Femur (tissue), 1 donor: ENCODE measurements at places on chromosomes 13 and 19.

DNA sequence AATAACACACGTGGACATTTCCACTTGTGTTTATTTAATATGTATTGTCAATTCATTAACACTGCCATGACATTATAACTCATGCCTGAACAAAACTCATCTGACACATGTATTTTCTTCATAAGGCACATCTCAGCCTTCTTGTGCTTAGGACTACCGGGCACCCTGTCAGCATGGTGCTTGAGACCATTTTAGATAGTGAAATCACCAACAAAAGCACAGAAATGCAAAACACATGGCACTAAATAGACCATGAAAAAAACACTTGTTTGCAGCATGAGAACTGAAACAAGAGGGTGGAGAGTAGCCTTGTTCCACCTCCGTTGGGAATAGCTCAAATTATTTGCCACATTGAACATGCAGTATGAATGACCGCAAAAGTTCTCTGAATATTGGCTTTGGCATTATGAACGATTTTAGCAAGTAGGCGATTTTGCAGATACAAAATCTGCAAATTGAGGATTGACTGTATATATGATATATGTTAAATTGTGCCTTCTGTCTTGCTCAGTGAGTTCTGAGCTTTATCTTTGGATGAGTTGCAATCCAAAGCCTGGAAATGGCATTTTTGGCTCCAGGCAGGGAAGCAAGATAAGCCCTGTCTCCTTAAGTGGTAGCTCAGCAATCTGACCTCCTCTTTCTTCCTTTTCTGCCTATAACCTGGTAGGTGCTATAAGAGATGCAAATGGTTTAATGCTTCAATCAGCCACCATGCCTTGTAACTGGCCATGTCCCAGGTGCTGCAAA lies 328.2 kb downstream of the HS6ST3 start:
- DNase-seq, result no peak

DNA sequence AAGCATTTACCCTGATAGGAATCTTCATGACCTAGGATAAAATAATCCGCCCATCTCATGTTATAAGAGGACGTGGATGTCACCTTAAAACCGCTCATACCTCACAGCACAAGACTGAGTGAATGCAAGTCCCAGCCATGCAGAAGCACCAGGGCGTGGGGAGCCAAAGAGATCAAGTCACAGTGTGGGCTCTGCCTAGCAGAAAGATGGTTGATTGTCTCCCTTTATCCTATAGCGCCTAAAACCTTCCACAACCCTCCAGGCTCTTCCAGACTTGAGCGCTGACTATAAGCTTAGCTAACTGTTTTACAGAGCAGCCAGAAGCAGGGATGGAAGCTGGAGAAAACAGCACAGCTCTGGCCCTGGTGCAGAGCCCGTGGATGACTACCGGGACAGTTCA lies 6.8 kb upstream of the ANKRD10 start:
- no peak for DNase-seq

DNA sequence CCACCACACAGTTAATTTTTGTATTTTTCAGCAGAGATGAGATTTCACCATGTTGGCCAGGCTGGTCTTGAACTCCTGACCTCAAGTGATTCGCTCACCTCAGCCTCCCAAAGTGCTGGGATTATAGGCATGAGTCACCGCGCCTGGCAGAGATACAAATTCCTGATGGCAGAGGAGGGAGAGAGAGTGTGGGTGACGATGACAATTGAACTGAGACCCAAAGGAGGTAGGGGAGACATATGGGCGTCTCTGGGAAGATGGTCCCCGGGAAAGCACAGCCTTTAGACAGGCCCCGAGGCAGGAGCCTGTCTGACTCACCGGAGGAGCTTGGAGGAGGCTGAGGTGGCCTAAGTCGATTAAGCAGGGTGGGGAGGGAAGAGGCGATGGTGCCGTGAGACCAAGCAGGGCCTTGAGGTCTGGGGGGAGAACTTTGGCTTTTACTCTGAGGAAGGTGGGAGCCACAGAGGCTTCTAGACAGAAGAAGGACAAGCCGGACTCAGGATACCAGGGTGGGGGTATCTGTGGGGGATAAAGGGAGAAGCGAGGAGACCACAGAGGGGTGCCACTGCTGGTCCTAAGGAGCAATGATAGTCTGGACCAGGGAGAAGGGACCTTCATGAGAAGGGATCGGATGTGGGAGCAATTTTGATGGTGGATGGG lies 38.2 kb downstream of the ARRDC2 start:
- no peak for DNase-seq

DNA sequence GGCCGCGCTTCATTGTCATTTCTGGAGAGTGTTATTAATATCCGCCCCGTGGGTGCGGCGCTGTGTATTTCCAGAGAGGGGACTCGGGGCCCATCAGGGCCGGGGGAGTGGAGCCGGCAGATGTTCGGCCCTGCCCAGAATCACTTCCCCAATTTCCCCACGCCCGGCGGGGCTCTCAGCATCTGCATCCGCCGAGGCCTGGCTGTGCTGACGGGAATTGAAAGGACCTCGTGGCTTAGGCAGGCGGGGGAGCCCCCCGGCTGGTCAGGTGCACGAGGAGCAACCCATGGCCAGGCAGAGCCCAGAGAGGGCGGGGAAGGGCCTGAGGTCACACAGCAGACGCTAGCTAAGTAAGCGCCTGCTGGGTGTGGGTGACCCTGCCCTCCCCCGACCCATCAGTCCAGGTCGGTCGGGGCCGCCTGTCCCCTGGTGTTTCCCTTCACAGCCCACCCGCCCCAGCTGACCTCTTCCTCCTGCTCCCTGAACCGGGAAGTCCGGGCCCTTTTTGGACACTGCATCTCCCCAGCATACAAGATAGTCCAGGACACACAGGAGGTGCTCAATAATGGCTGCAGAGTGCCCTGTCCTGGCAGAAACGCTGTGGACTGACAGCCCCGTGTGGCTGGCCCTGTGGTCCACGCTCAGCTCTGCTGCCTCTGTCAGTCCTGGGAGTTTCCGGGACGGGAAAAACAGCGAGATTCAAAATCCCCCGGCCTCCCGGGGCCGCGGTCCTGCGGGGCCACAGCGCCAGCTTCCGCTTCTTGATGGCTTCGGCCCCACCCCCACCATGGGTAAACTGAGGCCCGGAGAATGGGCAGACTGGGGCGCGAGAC lies 22.1 kb downstream of the ARID3A start:
- peak; percentile 75 for DNase-seq

GRCh38 chr19:2634228-2634951 lies 68.1 kb downstream of the GNG7 start:
- no peak for DNase-seq

GRCh38 chr19:29682236-29682895 lies 17.1 kb downstream of the PLEKHF1 start:
- no peak for DNase-seq

- DNase-seq, result no peak
Observed at GRCh38 chr13:91659256-91660075, 261.0 kb downstream of the GPC5 start.

DNA sequence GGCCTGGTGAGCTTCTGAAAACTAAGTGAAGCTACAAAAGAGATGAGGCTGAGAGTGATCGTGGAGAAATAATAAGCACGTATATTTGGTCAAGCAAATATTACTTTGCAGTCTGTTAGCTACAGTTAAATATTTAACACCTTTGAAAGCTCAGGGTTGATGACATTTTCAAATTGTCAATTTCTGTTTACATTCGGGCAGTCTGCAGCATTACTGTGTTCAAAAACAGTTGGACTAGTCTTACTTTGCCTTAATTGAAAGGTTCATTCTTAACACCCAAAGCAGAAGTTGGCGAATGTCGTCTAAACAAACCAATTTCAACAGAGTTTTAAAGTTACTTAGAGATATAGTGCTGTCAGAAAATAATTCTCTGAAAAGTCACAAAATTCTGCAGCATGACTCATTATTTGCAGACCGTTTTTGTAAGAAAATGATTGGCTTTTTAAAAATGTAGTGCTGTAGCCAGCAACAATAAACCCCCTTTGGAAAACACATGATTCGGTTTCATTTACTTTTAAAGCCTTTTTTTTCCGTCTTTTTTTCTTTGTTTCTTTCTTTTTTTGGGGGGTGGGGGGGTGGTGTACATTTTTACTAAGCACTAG lies 549.0 kb downstream of the GPC6 start:
- no peak for DNase-seq

DNA sequence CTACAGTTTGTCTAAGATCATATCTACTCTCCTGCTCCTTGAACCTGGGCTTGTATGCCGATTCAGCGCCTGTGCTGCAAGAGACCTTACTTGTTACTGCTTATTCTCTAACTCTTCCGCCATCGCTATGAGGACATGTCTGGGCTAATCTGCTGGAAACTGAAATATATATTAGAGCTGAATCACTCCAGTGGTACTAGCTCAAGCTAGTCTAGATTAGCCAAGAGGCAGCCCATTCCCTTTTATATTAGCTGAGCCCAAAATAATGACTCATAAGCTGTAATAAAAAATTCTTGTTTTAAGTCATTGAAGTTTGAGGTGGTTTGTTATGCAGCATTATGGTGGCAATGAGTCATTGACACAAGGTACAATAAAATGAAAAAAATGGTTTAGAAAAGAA lies 52.8 kb downstream of the SLC6A16 start:
- DNase-seq, result no peak

DNA sequence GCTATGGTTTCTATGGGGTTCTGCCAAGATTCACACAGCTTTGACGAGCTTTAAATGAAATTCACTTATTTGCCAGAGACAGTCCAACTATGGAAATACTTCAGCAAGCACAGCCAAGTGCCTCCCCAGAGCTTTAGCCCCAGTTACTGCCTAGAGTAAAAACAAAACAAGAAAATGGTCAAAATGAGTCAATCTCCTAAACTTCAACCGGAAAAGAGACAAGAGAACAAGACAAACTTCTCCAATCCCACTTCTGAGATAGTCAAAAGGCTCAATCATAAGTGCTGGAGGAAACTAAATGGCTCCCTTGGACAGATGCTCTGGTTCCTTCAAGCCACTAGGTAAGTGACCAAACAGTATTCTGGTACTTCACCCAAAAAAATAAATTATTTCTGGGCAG lies 65.8 kb downstream of the KATNAL1 start:
- DNase-seq, result peak; percentile 76

- no peak for DNase-seq
Observed at GRCh38 chr13:88031980-88032559, 360.9 kb downstream of the SLITRK5 start.

GRCh38 chr13:31042481-31043165 lies 110.2 kb downstream of the TEX26 start:
- DNase-seq, result no peak

DNA sequence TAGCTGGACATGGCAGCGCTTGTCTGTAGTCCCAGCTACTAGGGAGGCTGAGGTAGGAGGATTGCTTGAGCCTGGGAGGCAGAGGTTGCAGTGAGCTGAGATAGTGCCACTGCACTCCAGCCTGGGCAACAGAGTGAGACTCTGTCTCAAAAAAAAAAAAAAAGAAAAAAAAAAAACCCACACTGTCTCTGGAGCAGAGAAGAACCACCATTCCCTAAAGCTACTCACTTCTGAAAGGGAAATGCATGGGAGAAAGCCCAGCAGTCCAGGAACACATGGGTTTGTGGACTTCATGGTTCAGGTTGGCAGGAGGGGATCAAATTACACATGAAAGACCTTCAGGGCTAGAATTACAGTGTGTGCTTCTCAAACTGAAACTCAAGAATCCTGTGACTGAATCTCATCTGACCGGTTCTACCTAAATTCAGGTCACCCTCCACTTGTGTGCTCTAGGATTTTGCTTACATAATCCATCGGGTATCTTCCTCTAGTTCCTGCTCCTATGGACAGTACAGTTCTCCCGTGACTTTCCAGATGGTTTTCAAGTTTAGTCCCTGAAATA lies 30.2 kb upstream of the CPB2 start:
- no peak for DNase-seq

DNA sequence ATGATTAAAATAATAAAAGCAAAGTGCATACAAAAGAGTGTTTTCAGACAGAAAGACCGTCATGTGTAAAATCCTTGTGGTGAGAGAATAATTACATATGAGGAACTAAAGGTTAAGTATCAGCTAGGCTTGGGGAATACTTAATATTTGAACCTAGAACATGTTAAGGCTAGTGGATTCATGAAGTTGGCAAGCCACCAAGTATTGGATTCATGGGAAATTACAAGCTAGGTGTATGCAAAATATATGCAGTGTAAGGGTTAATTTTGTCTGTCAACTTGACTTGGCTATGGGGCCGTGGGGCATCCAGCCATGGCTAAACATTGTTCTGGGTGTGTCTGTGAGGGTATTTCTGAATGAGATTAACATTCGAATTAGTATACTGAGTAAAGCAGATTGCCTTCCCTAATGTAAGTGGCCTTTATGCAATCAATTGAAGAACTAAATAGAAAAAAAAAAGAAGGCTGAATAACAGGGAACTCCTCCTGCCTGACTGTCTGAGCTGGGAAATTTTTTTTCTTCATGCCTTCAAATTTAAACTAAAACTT lies 533.5 kb upstream of the KLF12 start:
- DNase-seq, result no peak

- DNase-seq, result peak; percentile 44
Observed at GRCh38 chr19:56712611-56713276, 41.2 kb upstream of the ZNF835 start.

DNA sequence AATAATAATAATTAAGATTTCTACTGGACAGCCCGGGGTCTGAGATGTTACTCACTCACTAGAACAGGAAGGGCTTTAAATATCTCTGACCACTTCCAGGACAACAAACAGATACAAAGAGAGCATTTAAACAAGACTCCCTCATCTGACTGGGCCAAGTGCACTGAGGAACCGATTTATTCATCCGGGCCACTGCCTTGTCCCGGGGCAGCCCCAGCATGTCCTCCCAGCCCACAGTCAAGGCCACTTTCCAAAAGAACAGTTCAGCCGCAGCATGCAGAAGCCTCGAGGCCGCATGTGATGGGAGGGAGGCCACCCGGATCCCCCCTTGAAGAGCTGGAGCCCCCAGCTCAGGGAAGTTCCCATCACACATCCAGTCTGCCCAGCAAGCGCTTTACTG lies 30.5 kb downstream of the MLLT1 start:
- peak; percentile 25 for DNase-seq

- DNase-seq, result no peak
Observed at GRCh38 chr19:33384983-33385382, 11.5 kb downstream of the CEBPG start.

- no peak for DNase-seq
Observed at GRCh38 chr13:59677966-59678814, 485.5 kb downstream of the DIAPH3 start.

DNA sequence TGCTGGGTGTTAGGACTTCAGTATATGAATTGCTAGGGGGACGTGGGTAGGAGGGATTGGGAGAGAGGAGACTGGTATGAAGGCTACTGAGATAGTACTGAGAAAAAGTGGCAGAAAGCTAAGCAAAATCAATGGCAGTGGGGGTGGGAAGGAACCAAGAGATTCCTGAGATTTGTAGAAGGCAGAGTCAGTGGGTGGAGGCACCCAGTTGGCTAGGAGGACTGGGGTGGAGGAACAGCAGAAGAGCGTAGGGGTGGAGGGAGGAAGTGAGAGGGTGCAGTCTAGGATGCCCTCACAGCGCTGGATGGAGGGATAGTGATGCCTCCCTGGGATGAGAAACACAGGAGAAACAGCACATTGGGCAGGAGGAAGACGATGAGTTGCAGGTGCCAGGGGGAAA lies 5.6 kb upstream of the MEDAG start:
- DNase-seq, result no peak

DNA sequence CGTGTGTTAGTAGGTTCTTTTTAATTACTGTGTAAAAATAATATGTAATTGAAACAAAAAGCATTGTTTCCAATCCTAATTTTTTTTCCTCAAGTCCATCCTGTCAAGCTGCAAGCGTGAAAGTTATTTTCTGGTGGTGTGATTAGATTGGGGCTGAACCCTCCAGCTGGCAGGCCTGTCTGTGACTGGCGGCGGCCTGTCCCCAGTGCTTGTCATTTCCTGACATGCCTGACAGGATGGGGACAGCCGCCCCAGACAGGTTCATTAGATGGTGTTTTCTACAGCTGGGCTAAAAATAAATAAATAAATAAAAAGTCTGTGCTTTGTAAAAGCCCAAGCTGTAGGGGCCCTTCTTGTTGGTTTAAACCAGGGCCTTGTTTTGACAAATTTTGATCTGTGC lies 53.7 kb upstream of the MAB21L1 start:
- DNase-seq, result no peak
